ENCODE measurements at places on chromosomes 16 and 17.

- no peak for DNase-seq
Measured at GRCh38 chr17:77242118-77242851, 101.5 kb downstream of the SEC14L1 start.

DNA sequence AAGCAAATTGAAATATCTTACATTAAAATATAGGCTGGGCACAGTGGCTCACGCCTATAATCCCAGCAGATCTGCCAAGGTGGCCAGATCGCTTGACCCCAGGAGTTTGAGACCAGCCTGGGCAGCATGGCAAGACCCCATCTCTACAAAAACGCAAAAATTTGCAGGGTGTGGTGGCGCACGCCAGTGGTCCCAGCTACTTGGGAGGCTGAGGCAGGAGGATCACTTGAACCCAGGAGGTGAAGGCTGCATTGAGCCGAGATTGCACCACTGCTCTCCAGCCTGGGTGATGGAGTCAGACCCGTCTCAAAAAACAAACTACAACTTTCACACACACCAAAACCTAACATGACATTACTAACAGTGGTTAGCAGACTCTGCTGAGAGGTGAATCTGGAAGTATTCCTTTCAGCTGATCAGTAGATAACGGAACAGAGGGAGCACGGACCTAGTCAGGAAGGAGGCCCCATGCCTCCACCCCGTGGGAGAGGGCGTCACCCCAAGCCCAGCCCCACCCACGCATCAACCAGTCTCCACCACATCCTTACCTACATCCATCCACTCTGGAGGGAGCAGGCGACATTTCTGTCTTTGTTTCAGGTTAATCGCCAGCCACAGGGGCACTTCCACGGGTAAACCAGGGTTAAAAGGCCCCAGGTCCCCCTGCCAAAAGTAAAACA is 1.7 kb downstream of the GINS2 start:
- no peak for DNase-seq

GRCh38 chr17:82227629-82228277 is 1.1 kb upstream of the SLC16A3 start:
- DNase-seq: no peak

- no peak for DNase-seq
Measured at GRCh38 chr16:59148056-59148768, 414.1 kb upstream of the GOT2 start.

DNA sequence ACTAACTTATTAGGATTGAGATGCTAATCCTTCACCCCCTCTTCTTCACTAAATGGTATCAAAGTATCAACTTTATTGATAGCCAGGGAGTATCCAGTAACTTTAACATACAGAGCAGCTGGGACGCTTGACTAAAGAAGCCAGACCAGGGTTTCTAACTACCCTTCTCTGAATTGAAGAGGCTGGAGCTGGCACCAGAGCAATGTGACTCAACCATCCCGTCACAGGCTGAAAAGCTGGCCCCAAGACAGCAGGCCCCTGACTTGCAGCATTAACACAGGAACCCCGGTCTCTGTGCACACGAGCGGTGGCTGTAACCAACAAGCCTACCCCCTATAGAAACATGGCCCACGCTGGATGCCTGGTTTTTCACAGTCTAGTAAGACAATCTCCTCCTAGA is 59.8 kb downstream of the ANKFN1 start:
- no peak for DNase-seq

- no peak for DNase-seq
Measured at GRCh38 chr17:50924300-50924699, 58.1 kb upstream of the TOB1 start.

DNA sequence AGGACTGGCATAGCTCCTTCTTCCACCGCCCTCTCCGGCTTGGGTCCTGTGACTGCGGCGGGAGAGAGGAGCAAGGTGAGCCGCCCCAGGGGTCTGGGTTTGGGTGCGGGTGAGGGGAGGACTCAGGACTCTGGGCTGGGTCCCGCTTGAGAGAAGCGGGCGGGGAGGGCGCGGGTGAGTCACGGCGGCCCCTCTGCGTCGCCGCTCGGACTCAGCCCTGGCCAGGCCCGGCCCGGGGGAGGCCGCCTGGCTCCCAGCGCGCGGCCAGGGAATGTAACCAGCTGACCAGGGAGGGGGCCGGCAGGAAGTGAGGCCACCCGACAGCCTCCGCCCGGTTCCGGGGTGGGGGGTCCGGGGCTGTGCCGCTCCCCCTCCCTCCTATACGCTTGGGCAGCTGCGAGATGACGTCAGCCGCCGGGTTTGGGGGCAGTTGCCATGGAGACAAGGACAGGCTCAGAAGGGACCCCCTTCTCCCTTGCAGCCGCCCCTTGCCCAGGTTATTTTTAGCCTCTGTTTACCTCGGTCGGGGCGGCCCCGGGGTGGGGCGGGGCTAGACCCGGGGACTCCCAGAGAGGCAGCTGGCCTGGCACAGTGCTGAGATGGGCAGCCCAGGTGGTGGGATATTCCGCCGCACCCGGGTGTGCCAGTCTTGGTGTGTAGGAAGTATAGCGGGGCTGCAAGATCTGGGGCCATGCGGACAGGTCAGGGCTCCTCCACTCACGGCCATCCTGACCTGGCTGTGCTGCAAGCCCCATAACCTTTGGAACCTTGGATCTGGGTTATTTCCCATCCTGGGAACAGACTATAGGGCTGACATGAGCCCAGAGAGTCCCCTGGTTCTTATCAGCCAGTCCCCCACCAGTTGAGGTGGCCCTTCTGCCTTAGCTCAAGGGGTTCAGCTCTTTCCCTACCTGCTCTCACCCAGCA is 1.6 kb downstream of the RIPOR1 start:
- DNase-seq: no peak

GRCh38 chr16:2236337-2237101 is at the start of gene DNASE1L2:
TSS of gene DNASE1L2 (plus strand) at chr16:2236444. CDS start at chr16:2236817, 373 bp downstream.
- no peak for DNase-seq

GRCh38 chr17:74185571-74186185 is 17.8 kb upstream of the RPL38 start:
- no peak for DNase-seq

GRCh38 chr17:601244-601925 is 113.3 kb downstream of the VPS53 start:
- no peak for DNase-seq

- DNase-seq: no peak
Measured at GRCh38 chr17:76538281-76538931, 897 bp upstream of the CYGB start.

- no peak for DNase-seq
Measured at GRCh38 chr16:57723170-57723569, 12.4 kb upstream of the KATNB1 start.

- no peak for DNase-seq
Measured at GRCh38 chr16:16062023-16062937, 112.9 kb downstream of the ABCC1 start.

DNA sequence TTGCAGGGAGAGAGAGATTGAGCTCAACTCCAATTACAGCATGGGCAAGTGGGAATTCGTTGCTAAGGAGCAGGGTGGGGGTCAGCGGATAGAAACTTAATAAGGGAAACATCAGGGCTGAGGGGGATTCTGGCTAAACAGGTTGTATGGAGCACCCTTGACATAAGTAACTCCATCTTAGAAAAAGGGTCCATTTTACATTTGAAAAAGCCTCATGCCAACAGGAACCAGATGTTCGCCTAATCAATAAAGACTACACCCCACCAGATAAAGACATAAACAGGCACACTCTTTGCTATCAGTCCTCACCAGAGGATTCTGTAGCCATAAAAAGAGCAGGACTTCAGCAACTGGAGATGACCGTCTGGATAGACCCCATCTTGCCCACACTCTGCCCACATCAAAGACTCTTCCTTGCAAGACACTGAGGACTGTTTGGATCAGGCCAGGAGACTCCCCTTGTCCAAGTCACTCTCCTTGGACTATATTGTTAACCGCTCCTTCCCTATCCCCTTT is 1.6 kb upstream of the LRRC75A start:
- no peak for DNase-seq

- DNase-seq: no peak
Measured at GRCh38 chr17:59748591-59748990, 41.1 kb downstream of the VMP1 start.

DNA sequence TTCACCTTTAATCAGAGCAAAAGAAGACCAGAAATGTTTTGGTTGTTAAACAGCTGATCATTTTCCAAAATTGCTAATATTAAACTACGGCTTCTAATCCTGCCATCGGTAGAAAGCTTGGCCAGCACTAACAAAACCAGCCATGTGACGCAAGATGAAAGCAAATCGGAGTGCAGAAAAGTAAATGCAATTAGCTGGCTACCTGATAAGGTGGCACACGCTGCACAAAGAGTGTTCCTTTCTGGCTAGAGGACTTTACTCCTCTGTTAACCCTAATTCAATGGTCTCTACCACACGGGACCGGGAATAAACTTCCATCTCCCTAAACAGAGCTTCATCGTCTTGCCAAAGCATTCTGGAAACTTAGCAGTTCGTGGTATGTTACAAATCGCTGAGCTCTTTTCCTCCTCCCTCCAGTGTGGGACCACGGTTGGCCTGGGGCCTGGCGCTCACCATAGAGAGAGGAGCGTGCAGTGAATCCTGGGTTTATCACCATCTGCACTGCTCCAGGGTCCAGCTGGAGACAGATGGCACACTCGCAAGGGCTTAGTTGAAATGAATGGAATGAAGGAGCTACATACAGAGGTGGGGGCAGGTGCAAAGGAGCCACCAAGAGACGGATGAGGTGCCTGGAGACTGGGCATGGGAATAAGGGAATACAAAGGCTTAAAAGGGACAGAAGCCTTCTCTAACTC is 10.1 kb upstream of the COG1 start:
- no peak for DNase-seq

- no peak for DNase-seq
Measured at GRCh38 chr17:17870247-17870646, 33.5 kb upstream of the SREBF1 start.

DNA sequence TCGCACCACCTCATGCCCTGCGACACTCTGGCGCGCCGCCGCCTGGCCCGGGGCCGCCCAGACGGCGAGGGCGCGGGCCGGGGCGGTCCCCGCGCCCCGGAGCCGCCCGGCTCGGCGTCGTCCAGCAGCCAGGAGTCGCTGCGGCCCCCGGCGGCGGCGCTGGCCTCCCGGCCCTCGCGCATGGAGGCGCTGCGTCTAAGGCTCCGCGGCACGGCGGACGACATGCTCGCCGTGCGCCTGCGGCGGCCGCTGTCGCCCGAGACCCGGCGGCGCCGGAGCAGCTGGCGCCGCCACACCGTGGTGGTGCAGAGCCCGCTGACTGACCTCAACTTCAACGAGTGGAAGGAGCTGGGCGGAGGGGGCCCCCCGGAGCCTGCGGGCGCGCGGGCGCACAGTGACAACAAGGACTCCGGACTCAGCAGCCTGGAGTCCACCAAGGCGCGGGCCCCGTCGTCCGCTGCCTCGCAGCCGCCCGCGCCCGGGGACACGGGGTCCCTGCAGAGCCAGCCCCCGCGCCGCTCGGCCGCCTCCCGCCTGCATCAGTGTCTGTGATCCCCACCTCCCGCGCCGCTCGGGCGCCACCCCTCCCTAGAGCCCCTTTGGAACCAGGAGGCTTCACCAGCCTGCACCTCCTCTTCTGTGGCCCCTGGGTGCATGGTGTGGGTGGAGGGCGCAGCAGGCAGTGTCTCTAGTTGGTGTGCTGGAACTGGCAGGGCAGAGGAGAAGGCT is 82.3 kb downstream of the ARHGAP23 start:
- no peak for DNase-seq

DNA sequence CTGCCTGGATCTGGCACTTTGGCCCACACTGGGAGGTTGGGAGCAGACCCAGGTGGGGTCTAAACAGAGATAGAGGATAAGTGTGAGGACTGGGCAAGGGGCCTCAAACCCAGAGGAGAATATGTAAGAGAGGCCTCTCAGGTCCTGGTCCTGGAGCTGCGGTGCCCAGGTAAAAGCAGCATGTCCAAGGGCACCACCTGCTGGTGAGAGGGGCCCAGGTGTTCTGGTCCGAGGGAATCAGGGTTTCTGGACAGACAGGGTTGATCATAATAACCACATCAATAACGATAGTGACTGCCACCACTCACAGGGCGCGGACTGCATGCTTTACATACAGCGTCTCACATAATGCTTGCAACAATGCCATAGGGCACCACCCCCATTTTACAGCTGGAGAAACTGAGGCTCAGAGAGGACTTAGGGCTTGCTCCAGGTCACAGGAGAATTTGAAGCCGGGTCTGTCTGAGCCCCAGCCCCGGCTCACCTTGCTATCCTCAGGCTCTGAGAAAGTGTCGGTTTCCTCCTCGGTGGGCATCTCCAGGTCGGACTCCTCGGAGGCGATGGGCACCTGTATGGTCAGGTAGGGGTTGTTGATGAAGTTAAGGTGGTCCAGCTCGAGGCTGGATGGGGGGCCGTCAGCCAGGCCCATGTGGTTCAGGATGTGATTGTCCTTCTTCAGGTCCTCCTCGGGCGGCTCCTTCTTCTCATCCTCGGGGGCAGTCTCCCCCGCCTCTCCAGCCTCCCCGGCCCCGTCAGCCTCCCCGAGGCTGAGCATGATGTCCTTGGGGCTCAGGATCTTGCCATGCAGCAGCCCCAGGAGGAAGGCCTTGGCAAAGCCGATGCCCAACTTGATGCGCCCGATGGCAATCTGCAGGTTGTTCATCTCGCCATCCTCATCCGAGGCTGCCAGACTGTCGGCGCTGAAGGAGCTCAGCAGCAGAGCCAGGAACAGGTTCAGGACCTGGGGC is 19.1 kb upstream of the CD79B start:
- no peak for DNase-seq

- DNase-seq: no peak
Measured at GRCh38 chr17:13076905-13077304, 59.1 kb upstream of the ELAC2 start.

- no peak for DNase-seq
Measured at GRCh38 chr16:2428051-2428783, 1.0 kb upstream of the CCNF start.

GRCh38 chr16:71344315-71344905 is 14.1 kb upstream of the CALB2 start:
- no peak for DNase-seq

DNA sequence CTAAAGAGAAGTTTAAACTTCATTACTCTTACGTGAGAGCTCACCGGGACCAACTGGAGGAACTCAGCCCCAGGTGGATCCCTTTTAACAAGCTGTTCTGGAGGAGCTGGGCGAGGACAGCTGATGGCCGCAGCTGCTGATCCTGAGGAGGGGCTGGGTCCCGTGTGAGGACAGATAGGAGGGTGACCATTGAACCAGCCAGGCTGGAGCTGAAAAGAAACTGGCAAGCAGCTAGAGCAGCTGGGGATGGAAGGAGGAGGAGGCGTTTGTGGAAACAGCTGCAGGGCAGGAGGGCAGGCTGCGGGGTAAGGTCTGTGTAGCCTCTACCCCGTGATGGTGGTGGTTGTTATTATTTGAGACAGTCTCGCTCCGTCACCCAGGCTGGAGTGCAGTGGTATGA is 119.5 kb downstream of the AATF start:
- no peak for DNase-seq

DNA sequence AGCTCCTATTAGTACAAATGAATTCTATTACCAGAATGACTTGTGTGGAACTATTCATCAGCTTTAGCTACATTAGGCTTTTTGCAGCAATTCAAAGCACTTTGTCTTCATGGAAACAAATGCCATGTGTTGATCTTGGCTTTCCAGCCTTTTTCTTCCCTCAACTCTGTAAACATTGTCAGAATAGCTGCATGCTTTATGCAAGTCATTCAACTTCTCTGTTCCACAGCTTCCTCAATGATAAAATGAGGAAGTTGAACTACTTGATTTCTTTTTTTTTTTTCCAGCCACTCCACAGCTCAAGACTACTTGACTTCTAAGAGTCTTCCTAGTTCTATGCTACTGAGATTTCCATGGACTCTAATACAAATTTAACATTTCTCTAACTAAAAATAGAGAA is 41.1 kb downstream of the KIAA0753 start:
- DNase-seq: no peak

Data from omental fat pad (tissue), 4 donors.